ENCODE measurements at places on chromosomes 7 and 10.
A peak's percentile ranks its signal among the peaks of the same experiment; 100 is the strongest.

DNA sequence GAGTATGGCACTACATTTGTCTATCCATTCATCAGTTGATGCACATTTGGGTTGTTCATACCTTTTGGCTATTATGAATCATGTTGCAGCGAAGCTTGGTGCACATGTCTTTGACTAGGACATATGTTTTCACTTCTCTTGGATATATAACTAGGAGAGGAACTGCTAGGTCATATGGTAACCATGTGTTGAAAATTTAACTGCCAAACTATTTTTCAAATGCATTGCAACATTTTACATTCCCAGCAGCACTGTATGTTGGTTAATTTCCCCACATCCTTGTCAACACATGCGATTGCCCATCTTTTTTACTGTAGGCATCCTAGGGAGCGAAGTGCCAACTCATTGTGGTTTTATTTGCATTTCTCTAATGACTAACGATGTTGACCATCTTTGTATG, 183.4 kb downstream of the PRKCQ start:
- peak; percentile 68 for DNase-seq

DNA sequence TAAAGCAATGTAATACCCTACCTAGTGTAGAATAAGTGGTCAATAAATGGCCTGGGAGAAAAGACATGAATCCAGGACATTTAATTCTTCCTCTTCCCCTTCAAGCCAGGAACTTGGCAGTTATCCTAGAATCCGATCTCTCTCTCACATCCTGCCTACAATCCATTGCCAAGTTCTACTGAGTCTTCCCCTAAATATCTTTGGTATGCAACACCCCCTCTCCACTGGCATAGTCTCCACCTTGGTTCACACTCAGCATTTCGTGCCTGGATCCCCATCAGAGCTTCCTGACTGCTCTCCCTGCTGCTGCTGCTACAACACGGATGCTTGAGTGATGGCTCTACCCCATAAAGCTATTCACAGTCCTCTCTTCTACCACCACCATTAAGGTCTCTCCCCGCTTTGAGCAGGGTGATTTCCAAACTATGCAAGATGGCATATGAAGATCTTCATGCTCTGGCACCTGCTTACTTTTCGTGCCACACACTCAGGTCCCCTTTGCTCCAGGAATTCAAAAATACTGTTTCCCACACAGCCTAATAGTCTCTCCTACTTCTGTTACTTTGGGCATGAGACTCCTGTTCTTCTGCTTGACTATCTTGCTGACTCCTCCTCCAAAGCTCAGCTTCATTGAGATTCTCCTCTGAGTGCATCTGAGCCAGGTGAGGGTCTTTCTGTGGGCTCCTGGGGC, 4.8 kb downstream of the ANK3 start:
- peak; percentile 94 for DNase-seq

DNA sequence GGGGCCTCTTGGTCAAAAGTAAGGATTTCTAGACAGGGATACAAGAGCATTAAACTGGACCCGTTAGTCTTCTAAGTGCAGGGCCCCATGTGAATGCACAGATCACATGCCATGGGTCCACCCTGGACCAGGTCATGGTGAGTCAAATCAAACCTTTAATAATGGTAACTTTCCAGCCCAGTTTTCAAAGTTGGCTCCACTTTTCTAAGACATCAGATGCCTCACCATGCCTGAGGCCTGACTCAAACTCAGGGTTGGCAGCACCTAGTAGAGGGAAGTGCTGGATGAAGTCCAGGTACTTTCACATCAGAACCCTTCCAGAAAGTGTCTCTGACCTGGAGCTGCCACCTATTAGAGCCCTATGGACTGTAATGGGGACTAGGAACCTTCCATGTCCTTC, 9.7 kb upstream of the SMIM30 start:
- DNase-seq: no peak

- DNase-seq: no peak
Observed at GRCh38 chr7:80644054-80644453, 5.6 kb downstream of the CD36 start.

GRCh38 chr7:92697012-92697411, 106.8 kb upstream of the FAM133B start:
- DNase-seq: no peak

GRCh38 chr10:29734640-29734961, 99.8 kb upstream of the SVIL start:
- DNase-seq: no peak

GRCh38 chr10:30493609-30494530, 59.9 kb downstream of the MAP3K8 start:
- no peak for DNase-seq

GRCh38 chr10:59234816-59235429, 58.5 kb downstream of the PHYHIPL start:
- DNase-seq: peak; percentile 15

DNA sequence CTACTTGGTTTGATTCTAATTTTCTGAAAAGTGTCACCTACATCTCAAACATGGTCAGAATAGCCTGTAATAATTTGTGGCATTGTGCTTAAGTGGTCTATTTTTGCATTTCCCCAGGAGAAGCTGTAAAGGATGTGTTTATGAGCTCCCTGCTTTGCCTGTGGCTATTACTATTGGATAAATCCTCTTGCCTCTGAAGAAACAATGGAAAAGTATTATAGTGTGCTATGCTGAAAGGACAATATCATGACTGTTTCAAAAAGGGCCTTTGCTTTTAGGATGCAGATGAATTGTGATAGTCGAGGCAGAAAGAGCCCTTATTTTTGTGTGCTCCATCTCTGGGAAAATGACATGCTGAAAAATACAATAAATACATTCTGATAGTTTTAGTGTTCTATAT, 94.1 kb upstream of the ARMC3 start:
- DNase-seq: no peak

GRCh38 chr7:37353949-37354655, 94.6 kb downstream of the ELMO1 start:
- no peak for DNase-seq

- DNase-seq: no peak
Observed at GRCh38 chr7:154592388-154592787, 410.5 kb downstream of the PAXIP1 start.

DNA sequence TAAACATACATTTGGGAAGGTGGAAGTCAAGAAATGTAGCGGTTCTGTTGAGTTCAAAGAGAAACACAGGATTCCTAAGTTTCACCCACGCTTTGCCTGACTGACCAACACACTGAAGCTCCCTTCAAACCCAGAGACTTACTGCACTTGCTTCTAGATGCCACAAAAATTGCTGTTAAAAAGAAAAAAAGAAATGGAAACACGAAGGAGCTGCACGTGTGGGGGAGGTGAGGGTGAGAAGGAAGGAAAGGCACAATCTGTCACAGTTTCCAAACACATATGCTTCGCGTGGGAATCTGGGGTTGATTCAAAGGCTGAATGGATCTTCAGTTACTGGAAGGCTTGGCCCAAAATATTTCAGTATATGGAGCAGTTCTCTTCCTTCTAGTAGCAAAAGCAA, 495.6 kb downstream of the DNAJB6 start:
- DNase-seq: no peak

DNA sequence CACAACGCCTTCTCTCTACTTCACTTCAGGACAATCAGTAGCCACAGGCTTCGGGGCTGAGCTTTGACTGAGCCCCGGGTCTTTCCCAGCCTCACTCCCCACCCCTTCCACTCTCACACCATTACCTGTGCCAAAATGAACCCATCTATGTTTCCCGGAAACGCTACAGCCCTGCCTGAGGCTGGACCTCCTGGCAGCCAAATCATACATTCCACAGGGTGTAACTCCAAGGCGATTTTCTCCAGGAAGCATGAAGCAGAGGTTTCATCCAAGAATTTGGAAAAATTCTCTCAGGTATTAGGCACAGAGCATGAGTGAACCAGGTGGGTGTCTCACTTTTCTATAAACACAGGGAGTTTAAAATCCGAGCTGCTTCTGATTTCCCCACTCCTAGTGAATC, 286.3 kb downstream of the TNS3 start:
- DNase-seq: no peak

DNA sequence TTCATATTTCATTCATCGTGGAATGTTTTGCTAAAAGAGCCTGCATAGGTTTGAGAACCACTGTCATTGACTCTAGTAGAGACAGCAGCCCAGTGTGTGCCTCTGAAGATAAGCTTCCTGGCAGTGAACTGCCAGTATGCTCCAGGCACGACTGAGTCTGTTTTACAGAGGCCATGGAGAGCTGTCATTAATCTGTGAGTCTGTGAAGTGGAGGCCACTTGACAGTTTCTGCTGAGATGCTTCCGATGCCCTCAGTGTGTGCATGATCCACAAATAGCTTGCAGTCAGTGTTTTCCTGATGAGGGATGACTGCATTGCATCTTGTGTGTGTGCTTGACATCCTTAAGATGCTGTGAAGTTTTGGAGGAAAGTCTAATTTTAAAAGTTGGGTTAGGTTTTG, 162.2 kb downstream of the PFKFB3 start:
- DNase-seq: no peak

GRCh38 chr10:8633909-8634308, 579.4 kb downstream of the GATA3 start:
- no peak for DNase-seq

DNA sequence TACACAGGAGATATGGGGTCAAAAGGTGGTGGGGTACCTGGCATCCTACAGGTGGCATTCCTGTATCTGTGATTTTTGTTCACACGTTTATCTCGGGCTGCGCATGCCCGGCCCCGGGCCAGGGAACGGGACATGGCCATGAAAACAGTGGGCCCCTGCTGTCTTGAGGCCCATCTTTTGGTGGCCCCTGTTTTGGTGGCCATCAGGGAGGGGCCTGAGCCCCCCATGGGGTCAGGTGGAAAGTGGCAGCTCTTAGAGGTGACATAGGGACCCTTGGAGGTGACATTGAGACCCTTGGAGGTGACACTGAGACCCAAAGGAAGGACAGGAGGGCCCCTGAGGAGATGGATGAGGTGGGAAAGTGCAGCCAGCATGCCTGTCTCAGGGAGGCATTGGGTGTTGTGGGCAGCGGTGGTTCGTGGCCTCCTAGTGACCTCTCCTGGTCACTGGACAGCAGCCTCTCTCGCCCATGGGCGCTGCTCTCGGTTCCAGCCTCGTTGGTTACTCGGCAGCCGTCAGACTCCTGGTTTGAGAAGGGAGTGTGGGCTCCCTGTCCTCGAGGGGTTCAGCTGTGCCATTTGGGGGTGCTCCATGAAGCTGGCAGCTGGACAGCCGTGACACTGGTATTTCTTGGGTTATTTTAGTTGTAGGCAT, 39.9 kb downstream of the INPP5A start:
- DNase-seq: no peak

GRCh38 chr10:31072451-31072850, 40.8 kb upstream of the ZNF438 start:
- no peak for DNase-seq

- no peak for DNase-seq
Observed at GRCh38 chr7:55561690-55562089, 10.6 kb downstream of the VOPP1 start.

DNA sequence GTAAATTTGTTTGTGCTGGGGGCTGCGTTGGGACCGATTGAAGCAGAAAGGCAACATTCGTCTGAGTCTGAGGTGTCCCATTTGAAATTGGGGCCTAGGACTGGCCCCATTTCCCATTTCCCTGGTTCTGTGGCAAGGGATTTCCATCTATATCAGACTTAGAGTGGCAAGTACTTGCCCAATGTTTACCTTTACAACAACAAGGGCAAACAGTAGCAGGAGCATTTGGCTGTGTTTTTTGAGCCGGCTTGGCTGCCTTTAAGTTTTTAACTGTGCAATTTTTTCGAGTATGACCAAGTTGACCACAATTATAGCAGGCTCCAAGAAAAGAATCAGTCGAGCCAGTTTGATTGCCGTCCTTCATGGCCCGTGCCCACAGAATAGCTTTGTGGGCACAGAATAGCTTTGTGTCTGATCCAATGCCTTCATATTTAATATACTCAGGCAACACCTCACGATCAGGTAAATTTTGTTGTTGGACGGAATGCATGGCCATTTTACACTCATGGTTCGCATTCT, 4.7 kb upstream of the CYP17A1 start:
- no peak for DNase-seq

DNA sequence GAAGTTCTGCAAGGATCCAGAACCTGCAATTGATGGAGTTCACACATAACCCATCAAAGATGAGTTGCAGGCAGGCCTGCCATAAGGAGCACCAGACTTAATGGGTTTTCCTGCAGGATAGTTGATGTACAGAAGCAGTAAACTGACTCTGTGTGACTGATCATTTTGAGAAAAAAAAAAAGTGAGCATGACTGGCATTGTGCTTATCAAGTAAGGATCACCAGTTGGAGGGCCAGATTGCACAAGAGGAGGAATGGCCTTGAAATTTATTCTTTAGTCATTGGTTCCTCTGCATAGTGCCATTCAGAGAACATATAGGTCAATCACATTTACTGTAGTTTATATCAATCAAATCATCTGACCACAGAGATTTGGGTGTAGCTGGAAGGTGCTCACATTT, 3.8 kb downstream of the CYP3A43 start:
- DNase-seq: no peak

DNA sequence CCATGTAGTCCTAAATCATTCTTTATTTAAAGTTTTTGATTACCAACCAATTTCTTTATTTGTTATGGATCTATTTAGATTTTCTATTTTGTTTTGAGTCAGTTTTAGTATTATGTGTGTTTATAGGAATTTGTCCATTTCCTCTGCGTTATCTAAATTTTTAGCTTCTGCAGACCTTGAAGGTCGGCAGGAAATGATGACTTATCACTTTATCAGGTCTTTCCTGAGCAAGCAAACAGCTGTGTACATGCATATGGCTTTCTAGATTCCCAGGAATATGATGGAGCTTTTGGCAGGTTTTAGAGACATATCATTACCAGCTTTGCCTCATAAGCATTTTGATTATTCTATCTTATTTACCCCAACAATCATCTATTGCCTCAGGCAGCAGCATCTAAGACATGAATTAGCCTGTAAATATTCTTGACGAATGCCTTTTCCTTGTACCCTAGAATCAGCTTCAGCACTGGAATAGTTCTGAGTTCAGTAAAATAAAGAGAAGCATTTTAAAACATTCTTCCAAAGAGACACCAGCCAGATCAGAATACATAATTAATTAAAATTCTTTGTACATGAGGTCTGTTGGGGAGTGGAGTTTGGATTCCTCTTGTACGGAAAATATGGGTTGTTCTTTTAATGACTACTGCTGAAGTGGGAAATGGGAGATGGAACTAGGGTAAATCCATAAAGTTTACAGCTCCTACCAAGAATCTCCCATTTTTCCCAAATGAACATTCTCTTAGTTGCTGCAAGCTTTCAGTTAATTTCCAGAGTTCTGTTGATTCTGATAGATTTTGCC, 408.8 kb upstream of the SEMA3C start:
- no peak for DNase-seq

- no peak for DNase-seq
Observed at GRCh38 chr7:122532406-122533269, 166.3 kb downstream of the RNF133 start.

GRCh38 chr7:54591404-54592386, 49.5 kb downstream of the VSTM2A start:
- no peak for DNase-seq

- no peak for DNase-seq
Observed at GRCh38 chr7:81736091-81736490, 33.8 kb downstream of the HGF start.

- no peak for DNase-seq
Observed at GRCh38 chr7:133310232-133310862, 57.5 kb downstream of the EXOC4 start.

Measured in AG04450 (cell line).